ENCODE measurements at places on chromosomes 2 and 18.

DNA sequence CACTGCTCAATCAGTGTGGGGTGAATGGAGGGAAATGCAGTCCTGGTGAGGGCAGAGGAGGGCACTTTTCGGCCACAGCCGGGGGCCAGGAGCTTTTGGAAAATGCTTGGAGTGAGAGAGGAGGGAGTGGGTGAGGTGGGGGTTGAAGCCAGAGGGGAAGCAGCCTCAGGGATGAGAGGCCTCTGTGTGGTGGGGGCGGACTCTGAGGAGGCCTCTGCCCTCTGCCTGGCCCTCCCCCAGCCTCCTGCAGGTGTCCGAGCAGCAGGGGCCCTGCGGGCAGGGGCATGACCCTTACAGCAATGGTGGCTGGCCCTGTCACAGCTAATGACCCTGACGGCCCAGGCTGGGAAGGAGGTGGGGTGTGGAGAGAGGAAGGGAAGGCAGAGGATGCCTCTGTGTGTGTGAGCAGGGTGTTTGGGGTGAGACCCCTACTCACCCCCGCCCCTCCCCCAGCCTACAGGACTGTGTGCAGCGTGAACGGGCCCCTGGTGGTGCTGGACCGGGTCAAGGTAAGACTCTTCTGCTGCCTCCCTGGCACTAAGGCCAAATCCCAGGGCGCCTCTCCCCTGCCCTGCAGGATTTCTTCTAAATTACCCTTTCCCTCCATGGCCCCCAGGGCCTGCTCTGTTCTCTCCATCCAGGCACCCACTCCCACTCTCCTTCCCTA lies 7.6 kb downstream of the ATP6V1B1 start:
- no peak for DNase-seq

DNA sequence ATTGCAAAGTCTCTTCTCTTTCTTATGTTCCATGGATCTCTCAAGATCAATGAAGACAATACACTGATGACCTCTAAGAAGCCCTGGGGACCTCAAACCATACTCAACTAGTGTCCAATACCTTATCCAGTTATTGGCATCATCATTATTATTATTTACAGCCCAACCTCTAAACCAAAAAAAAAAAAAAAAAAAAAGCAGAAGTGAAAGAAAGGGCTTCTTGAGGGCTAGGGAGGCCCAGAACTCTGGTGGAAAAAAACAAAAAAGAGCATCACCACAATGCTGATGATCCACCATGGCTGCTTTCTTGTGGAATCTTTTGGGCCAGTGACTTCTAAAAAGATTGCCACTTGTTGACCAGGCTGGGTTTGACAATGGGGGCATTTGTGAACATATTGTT lies 324.9 kb downstream of the LPIN1 start:
- no peak for DNase-seq

- DNase-seq: no peak
Observed at GRCh38 chr2:2472044-2472443, 141.0 kb upstream of the MYT1L start.

- DNase-seq: no peak
Observed at GRCh38 chr2:240972201-240972600, 26.2 kb upstream of the SNED1 start.
